ENCODE measurements at places on chromosomes 1 and 21. TPM values are rescaled to one million over a fixed set of nuclear protein-coding genes. Genes with fewer than 3 reads are reported as not detected.

GDAP2 gene
- 30.4 TPM for total RNA-seq

PDZK1 gene
- total RNA-seq: 0.38 TPM

MANEAL gene
- total RNA-seq: 0.38 TPM

IFI44L gene
- total RNA-seq: 22.8 TPM

PPM1J gene
- 2.3 TPM for total RNA-seq

MATN1 gene
- total RNA-seq: 0.28 TPM

DCST1 gene
- total RNA-seq: not detected

CNIH3 gene
- total RNA-seq: 11.3 TPM

WNT4 gene
- total RNA-seq: not detected

CASP9 gene
- 8.6 TPM for total RNA-seq

Data from regular cardiac myocyte (primary cell).